ENCODE measurements at places on chromosomes 2 and 18.
A peak's percentile ranks its signal among the peaks of the same experiment; 100 is the strongest.

- no peak for DNase-seq
Observed at GRCh38 chr2:223214394-223215253, 162.6 kb downstream of the KCNE4 start.

- no peak for DNase-seq
Observed at GRCh38 chr2:25926984-25927756, 48.9 kb upstream of the ASXL2 start.

- no peak for DNase-seq
Observed at GRCh38 chr2:238483021-238483420, 56.3 kb downstream of the ASB1 start.

DNA sequence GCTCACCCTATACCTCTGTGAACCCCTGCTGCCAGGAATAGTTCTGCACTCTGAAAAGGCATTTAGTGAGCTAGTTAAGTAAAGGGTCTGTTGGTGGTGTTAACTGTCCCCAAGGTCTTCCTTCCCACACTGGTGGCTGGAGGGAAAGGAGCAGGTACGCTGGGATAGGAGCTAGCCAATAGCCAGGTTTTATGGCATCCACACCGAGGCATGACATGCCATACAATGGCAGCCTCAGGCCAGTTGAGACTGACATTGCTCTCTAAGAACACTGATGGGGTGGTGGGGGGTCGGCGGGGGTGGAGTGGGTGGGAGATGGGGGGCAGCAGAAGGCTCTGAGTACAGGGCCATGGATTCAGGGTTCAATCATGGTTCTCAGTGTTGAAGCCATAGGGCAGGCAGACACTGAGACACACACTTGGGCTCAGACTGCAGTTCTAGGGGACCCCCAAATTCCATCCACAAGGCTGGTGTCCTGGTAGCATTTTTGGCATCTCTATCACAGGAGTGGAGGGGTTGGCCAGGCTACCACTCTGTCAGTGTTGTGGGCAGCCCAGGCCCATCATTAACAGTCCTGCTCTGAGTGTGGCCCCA is 136.0 kb downstream of the CTIF start:
- DNase-seq: no peak

GRCh38 chr18:76823587-76824011 is 1.2 kb downstream of the ZNF236 start:
- no peak for DNase-seq

- DNase-seq: peak; percentile 97
Observed at GRCh38 chr18:48222118-48222517, 187.1 kb downstream of the ZBTB7C start.

All from NCI-H1092 treated with DMSO at 0.1 percent for 48 hours (cell line).